ENCODE measurements at places on chromosomes 4 and X. TPM values are rescaled to one million over a fixed set of nuclear protein-coding genes. Genes with fewer than 3 reads are reported as not detected.

Gene ADH1A
- total RNA-seq = not detected

DNA sequence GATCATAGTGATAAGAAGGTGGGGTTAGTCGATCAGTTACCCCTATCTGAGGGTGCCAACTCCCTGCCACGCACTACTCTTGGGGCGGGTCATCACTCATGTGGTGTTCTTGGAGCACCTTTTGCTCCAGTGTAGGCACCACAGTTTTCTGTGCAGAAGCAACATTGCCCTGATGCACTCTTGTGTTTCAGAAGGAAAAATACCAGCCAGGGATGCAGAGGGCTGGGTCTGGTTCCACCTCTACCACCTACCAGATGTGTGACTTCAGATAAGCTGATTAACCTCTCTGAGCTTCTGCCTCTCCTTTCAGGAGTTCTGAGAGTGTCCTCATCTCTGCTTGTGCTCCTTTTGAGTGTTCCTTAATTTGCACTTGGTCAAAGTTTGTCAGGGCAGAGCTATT is 29.9 kb upstream of the PROM1 start:
- H3K27me3 ChIP-seq = peaks cover 18% of the 10 kb centered on the region
- no peaks in the 10 kb centered on the region for H3K4me1 ChIP-seq
- DNase-seq = no peak
- no peaks in the 10 kb centered on the region for H3K36me3 ChIP-seq
- no peak overlapping the region for H3K27ac ChIP-seq

Gene ARMCX1
- 0.38 TPM for total RNA-seq

Gene ERVMER34-1
- total RNA-seq = 0.44 TPM

GRCh38 chr4:127997534-127998388 is 32.6 kb downstream of the ABHD18 start:
- no peaks in the 10 kb centered on the region for H3K27me3 ChIP-seq
- no peaks in the 10 kb centered on the region for H3K4me1 ChIP-seq
- no peak overlapping the region for H3K4me3 ChIP-seq
- no peak overlapping the region for H3K27ac ChIP-seq
- peaks cover 13% of the 10 kb centered on the region for H3K36me3 ChIP-seq

GRCh38 chr4:113109106-113109718 is 59.8 kb downstream of the ANK2 start:
- H3K4me3 ChIP-seq = no peak overlapping the region
- no peaks in the 10 kb centered on the region for H3K36me3 ChIP-seq
- no peak for DNase-seq

- H3K27ac ChIP-seq = no peak overlapping the region
- no peak for DNase-seq
- no peaks in the 10 kb centered on the region for H3K4me1 ChIP-seq
Measured at GRCh38 chr4:94598758-94599157, 147.0 kb downstream of the PDLIM5 start.

DNA sequence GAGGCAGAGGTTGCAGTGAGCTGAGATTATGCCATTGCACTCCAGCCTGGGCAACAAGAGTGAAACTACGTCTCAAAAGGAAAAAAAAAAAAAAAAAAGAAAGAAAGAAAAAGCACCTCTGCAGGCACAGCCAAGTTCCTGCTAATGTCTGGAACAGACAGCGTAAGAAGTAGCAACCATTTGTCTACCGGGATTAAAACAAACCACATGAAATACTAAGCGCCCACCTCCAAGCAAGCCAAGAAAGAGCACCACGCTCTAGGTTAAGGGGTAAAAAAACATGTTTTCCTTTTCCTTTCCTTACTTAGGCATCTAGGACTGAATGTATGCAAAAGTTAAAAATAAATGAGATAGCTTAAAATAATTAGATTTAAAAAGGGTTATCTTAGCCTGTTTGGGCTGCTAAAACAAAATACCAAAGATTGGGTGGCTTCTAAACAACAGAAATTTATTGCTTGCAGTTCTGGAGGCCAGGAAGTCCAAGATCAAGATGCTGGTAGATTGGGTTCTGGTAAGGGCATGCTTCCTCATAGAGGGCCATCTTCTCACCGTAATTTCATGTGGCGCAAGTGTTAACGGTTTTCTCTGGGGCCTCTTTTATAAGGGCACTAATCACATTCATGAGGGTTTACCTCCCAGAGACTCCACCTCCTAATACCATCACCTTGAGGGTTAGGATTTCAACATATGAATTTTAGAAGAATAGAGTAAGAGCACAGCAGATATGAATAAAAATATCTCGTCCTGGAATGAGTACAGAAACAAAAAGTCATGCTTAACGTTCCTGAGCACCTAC is 12.3 kb downstream of the GPC4 start:
- H3K27me3 ChIP-seq = no peaks in the 10 kb centered on the region
- no peaks in the 10 kb centered on the region for H3K4me1 ChIP-seq
- H3K4me3 ChIP-seq = no peak overlapping the region
- H3K36me3 ChIP-seq = no peaks in the 10 kb centered on the region
- DNase-seq = no peak
- H3K27ac ChIP-seq = no peak overlapping the region

DNA sequence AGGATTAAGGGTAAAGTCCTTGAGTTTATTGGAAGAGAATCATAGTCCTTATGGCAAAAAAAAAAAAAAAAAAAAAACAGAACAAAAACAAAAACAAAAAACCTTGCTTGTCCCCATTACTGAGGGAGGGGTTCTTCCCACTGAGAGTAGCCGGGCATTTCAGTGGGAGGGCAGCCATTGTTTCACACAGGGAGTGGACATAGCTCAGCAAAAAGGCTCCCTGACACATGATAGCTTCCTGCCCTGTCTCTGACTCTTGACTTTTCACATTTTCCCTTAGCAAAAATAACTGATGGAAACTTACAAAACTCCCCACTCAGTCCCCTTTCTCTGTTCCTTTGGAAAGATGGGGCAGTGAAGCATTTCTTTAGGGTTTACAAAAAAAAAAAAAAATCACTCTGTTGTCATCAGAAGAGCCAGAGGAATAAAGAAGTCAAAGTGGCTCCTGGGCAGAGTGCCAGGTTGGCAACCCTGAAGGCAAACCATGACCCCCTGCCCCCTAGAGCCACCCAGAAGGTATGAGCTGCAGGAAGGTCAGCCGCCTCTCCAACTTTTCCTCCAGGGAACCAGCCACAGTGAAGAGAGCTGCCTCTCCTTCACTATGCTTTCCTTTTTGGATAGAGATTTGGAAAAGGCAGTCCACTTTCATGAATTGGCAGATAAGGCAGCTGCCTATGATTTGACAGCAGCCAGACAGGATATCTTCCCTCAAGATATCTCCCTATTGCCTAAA is 170.6 kb downstream of the KDR start:
- H3K27ac ChIP-seq = no peak overlapping the region
- H3K36me3 ChIP-seq = no peaks in the 10 kb centered on the region
- H3K27me3 ChIP-seq = no peaks in the 10 kb centered on the region
- H3K4me1 ChIP-seq = no peaks in the 10 kb centered on the region

DNA sequence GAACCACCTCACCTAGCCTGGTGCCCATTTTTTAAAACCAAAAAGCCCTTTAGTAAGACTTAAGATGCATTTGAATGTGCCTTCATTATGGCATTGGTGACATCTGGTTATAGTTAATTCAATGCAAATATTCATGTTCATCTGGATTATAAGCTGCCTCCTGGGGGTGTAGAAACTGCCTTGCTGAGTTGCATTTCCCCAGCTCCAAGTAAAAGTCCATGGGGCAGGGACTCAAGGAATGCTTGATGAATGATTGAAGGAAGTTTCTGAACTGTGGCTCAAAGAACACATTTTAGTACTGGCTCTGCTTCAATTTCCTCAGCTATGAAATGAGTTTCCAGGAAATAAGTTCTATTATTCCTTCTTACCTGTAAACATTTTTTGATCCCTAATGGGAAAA is 18.5 kb upstream of the RBM47 start:
- no peaks in the 10 kb centered on the region for H3K4me1 ChIP-seq
- no peaks in the 10 kb centered on the region for H3K36me3 ChIP-seq
- H3K27me3 ChIP-seq = peaks cover 43% of the 10 kb centered on the region
- no peak for DNase-seq
- no peak overlapping the region for H3K4me3 ChIP-seq

Gene P2RY8
- total RNA-seq = 0.72 TPM

GRCh38 chr4:81827577-81828202 is 356.0 kb upstream of the RASGEF1B start:
- H3K36me3 ChIP-seq = no peaks in the 10 kb centered on the region
- no peak overlapping the region for H3K27ac ChIP-seq
- H3K4me1 ChIP-seq = no peaks in the 10 kb centered on the region
- no peak overlapping the region for H3K4me3 ChIP-seq
- DNase-seq = no peak
- H3K27me3 ChIP-seq = no peaks in the 10 kb centered on the region

DNA sequence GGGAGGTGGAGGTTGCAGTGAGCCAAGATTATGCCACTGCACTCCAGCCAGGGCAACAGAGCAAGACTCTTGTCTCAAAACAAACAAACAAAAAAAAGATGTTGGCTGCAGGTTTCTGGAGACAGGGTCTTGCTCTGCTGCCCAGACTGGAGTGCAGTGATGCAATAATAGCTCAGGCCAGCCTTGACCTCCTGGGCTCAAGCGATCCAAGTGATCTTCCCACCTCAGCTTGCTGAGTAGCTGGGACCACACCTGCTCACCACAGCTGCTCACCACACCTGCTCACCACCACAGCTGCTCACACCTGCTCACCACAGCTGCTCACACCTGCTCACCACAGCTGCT is 29.9 kb upstream of the CPLX1 start:
- no peaks in the 10 kb centered on the region for H3K4me1 ChIP-seq
- H3K27ac ChIP-seq = no peak overlapping the region
- H3K36me3 ChIP-seq = peaks cover 68% of the 10 kb centered on the region
- no peak overlapping the region for H3K4me3 ChIP-seq

GRCh38 chrX:72057849-72058248 is 73.9 kb downstream of the RTL5 start:
- H3K4me1 ChIP-seq = no peaks in the 10 kb centered on the region
- no peaks in the 10 kb centered on the region for H3K27me3 ChIP-seq
- no peak overlapping the region for H3K4me3 ChIP-seq
- no peak overlapping the region for H3K27ac ChIP-seq
- no peaks in the 10 kb centered on the region for H3K36me3 ChIP-seq
- DNase-seq = no peak

DNA sequence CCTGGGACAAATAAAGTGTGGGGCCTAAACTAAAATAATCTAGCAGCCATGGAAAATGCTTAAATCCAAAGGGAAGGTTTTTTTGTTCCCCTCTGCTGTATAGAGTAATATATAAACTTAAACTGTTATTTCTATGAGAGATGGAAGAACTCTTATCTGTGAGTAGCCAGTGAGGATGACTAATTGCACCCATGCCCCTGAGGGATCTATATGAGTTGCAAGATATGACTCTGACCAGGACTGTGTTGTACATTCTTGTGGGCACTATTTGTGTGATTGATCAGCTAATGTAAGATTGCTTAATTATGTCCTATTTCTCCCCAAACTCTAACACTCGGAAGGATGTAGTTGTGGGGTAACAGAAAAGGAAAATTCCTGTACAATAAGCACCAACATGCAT is 35.2 kb upstream of the AMBN start:
- no peaks in the 10 kb centered on the region for H3K27me3 ChIP-seq
- H3K27ac ChIP-seq = no peak overlapping the region
- no peaks in the 10 kb centered on the region for H3K4me1 ChIP-seq
- no peak overlapping the region for H3K4me3 ChIP-seq

DNA sequence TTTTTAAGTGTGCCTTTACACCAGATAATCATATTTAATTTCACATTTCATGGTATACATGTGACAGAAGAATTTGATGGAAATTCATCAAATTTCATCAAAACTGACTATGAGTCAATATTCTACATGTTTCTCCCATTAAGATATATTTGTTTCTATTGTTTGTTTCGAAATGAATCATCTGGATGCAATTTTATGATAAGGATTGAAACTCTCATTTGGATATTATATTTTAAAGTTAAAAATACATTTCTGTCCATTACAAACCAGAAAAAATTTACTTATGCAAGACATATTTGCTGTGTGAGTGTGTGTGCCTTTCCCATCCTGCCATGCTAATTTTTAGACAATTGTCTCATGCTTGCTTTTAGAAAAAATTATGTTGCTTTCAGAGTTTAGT is 52.2 kb downstream of the SULT1B1 start:
- DNase-seq = no peak
- H3K36me3 ChIP-seq = no peaks in the 10 kb centered on the region
- H3K4me3 ChIP-seq = no peak overlapping the region
- no peak overlapping the region for H3K27ac ChIP-seq

DNA sequence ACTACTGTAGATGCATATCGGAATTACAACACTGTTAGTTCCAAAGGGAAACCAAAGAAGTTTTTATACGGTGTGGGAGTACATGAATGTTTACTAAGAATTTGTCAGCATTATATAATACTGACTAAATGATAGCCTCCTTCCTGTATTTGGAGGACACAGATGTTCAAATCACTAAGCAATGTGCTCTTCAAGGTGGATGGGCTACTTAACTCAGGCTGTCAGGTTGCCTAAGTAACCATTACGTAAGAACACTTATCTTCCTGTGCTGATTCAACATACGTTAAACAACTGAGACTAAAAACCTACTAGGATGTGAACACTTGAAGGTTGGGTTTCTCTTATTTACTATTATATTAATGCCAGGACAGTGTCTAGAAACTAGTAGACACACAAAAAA is 81.9 kb upstream of the HPGD start:
- no peak overlapping the region for H3K4me3 ChIP-seq
- H3K27me3 ChIP-seq = no peaks in the 10 kb centered on the region
- no peak overlapping the region for H3K27ac ChIP-seq
- H3K4me1 ChIP-seq = no peaks in the 10 kb centered on the region
- no peaks in the 10 kb centered on the region for H3K36me3 ChIP-seq
- DNase-seq = no peak

Gene GAGE12H
- total RNA-seq = not detected

All from K562 (cell line).